ENCODE measurements at places on chromosomes 2 and 18. TPM values are rescaled to one million over a fixed set of nuclear protein-coding genes. Genes with fewer than 3 reads are reported as not detected.

- DNase-seq = peak; percentile 82
Observed at GRCh38 chr2:229408356-229408755, 137.3 kb upstream of the PID1 start.

The NTSR2 gene
- total RNA-seq = not detected

The CD302 gene
- 32.5 TPM for total RNA-seq

DNA sequence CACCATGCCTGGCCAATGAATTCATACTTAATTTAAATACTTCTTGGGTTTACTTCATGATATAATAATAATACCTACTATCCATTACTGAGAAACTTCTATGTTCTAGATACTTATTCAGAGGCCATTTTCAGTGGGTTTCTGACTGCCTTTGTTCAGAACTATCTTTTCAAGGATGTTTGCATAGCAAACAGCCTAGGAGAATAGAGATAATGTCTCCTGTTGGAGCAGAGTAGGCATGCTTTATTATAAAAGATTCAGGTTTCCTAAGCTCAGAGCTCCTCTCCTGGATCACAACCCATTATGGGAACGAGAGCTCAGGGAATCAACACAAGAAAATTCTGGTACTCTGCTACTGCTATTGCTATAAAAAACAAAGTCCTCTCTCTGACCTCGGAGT, 11.1 kb downstream of the FASTKD1 start:
- DNase-seq = no peak

GRCh38 chr18:37619964-37620363, 54.4 kb upstream of the CELF4 start:
- no peak for DNase-seq

The ME2 gene
- 88.5 TPM for total RNA-seq

DNA sequence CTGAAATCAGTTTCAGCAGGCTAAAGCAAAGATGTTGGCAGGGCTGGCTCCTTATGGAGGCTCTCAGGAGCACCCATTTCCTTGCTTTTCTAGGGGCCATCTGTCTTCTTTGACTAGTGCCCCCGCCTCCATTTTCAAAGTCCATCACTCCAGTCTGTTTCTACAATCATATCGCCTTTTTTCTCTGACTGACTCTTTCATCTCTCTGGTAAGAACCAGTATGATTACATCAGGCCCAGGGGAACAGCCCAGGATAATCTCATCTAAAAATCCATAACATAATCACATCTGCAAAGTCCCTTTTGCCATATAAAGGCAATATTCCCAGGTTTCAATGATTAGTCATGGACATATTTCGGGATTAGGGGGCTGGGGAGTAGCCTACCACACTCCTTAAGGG, 57.0 kb downstream of the CUL3 start:
- no peak for DNase-seq

GRCh38 chr2:86787736-86788135, 3.0 kb downstream of the CD8A start:
- peak; percentile 54 for DNase-seq

The TNFRSF11A gene
- total RNA-seq = 0.45 TPM

- peak; percentile 93 for DNase-seq
Observed at GRCh38 chr2:235605312-235606003, 111.6 kb downstream of the AGAP1 start.

The TMEM200C gene
- total RNA-seq = not detected

The STPG4 gene
- total RNA-seq = not detected

The MPPE1 gene
- total RNA-seq = 53.8 TPM

The KCNK3 gene
- 1.2 TPM for total RNA-seq

- no peak for DNase-seq
Observed at GRCh38 chr2:196980473-196980872, 54.0 kb upstream of the PGAP1 start.

DNA sequence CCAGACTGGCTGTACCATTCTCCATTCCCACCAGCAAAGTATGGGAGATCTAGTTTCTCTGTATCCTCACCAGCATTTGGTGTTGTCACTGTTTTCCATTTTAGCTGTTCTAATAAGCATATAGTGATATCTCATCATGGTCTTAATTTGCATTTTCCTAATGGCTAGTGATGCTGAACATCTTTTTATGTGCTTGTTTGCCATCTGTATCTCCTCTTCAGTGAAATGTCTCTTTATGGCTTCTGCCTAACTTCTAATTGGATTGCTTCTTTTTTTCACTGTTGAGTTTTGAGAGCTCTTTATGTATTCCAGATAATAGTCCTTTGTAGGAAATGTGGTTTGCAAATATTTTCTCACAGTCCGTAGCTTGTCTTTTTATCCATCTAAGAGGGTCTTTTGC, 18.9 kb upstream of the BIN1 start:
- DNase-seq = no peak

DNA sequence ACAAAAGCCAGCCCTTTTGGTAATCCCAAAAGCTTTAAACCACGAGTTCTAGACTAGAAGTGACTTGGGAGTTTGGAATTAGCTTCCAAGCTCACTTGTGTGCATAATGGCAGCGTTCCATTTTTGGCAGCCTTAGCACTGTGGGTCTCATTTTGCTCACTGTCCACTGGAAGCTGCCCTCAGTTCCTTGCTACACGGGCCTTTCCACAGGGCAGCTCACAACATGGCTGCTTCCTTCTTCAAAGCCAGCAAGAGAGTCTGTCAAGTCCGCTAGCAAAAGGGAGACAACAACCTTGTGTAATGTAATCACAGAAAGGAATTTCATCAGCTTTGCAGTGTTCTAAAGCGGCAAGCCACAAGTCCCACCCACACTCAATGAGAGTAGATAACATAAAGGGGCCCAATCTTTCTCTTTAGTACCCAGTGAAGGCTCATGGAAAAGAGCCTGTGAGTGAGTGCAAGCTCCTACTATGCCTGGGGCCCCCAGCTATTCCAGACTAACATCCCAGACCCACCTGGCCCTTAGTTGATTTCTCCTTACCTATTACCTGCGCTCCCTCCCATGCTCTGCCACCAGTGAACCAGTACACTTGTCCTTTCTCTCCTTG, 239.7 kb upstream of the FBXO11 start:
- no peak for DNase-seq

The CENPA gene
- 2.0 TPM for total RNA-seq

- no peak for DNase-seq
Observed at GRCh38 chr18:43271593-43272432, 5.5 kb downstream of the SYT4 start.

The CDK15 gene
- total RNA-seq = 3.6 TPM

The CXCR4 gene
- total RNA-seq = 19.7 TPM

- DNase-seq = no peak
Observed at GRCh38 chr2:37721201-37721560, 49.7 kb upstream of the CDC42EP3 start.

GRCh38 chr2:85865539-85866164, 23.1 kb downstream of the ST3GAL5 start:
- DNase-seq = no peak

The TGFA gene
- 0.89 TPM for total RNA-seq

DNA sequence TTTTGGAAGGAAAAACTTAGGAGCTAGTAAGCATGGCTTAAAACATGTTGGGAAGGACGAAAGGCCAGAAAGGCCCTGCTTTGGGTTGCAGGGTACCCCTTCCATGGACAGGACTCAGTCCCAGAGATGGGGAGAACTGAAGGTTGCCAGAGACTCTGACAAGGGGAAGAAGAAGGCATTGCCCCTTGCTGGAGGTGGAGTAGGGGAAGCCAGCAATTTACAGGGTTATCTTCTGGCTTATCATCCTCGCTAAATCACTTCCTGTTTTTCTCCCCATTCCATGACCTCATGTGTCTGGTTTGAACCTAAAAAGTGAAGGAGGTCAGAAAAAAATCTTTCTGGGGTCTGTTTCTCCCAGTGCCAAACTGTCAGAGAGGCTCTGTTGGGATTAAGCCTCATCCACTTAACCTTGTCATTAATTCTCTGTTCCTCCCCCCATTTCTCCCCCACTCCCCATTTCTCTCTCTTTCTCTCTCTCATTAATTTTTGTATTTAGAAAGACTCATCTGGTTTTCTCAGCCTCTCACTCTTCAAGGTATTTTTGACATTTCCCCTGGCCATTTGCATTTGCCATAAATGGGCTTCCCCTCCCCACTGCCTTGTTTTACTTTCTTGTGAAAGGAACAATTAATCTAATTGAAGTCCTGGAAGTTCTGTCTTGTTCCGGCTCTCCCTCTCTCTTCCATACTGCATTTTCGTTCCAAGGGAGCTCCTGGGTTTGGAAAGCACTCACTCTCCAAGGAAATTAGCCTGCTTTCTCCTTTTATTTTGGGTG, 17.4 kb downstream of the NRP2 start:
- no peak for DNase-seq

The PTH2R gene
- not detected for total RNA-seq

- no peak for DNase-seq
Observed at GRCh38 chr18:36412778-36413177, 115.3 kb downstream of the FHOD3 start.

The FAP gene
- total RNA-seq = 15.1 TPM

- peak; percentile 87 for DNase-seq
Observed at GRCh38 chr18:48222118-48222517, 187.1 kb downstream of the ZBTB7C start.

The REG1A gene
- 46.6 TPM for total RNA-seq

DNA sequence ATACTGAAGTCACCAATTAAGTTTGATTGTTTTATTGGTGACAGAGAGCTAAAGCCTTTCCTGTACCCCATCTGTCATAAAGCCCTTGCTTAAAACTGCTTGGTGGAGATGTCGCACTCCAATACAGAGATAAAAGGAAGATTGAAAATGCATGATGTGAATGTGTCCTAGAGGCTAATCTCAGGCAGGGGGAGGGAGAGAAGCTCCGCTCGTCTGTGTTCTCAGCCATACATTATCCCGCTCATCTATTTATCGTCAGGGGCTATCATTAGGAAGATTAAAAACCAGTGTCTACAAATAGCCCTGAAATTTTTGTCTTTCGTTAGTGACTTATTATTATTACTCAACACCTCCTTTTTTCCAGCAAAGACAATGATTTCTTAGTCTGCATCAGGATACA, 110.3 kb downstream of the CMPK2 start:
- DNase-seq = no peak

- DNase-seq = no peak
Observed at GRCh38 chr2:197256021-197256420, 54.6 kb downstream of the ANKRD44 start.

DNA sequence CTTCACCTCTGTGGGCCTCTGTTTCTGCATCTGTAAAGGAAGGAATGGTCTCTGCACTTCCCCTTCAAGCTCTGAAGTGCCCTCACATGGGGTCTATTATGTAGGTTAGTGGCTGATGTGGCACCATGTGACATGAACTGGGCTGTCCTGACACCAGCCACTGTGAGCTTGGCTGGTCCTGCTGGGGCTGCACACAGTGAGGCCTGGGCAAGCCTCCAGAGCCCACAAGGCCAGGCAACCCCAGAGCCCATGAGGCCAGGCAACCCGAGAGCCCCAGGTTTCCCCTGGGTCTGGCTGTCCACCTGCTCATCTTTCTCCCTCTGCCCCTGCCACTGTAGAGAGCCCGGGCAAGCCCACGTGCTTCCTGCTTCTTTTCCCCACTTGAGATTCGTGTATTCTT, 150.1 kb upstream of the SMAD2 start:
- no peak for DNase-seq

GRCh38 chr2:24883946-24884345, 36.1 kb downstream of the ADCY3 start:
- DNase-seq = no peak

GRCh38 chr18:65516209-65516608, 234.6 kb upstream of the CDH7 start:
- no peak for DNase-seq

DNA sequence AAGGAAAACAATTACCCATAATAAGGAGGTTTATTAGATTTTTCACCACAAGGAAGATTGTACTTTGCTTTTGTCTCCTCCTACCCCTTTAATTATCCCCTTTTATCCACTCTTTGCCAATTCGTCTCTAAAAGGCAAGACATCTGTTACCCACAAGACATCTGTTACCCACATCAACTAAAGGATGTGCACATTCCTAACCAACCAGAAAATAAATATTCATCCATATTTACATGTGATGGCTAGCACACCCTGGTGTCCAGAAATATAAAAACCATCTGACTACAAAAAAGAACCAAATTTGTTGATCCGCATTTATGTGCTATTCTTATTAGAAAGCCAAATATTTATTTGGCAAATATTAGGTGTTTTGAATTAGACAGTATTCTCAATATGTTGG, 35.7 kb downstream of the ACVR1C start:
- DNase-seq = peak; percentile 18

- DNase-seq = no peak
Observed at GRCh38 chr2:11872247-11872947, 126.0 kb downstream of the LPIN1 start.

- DNase-seq = no peak
Observed at GRCh38 chr2:4151521-4151920, 448.1 kb downstream of the DCDC2C start.

- DNase-seq = no peak
Observed at GRCh38 chr2:96541398-96542152, 5.0 kb downstream of the ARID5A start.

GRCh38 chr2:200469708-200470211, 40.1 kb downstream of the KCTD18 start:
- DNase-seq = no peak

DNA sequence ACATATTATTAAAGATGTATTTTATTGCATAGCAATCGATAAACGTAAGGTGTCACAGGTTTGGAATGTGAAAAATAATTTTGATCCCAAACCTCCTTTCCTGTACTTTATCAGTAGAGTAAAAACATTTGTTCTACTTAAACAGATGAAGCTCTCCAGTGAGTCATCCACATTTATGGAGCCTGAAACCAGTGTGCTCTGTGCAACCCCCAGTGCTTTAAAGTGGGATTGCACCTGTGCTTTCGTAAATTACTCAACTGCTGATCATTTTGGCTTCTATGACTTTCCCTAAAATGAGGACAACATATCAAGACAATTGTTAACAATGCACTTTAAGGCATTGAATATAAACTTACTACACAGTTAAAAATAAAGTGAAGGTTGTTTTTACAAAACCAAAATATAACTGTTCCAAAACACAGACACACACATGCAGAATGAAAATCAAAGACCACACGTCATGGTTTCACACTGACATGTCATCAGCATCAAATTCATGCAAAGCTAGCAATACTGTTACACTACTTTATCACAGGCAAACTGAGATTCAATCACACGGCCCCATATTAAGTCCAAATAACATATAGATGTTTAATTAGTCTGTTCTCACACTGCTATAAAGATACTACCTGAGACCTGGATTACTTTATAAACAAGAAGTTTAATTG, 9.7 kb downstream of the TMEM18 start:
- DNase-seq = no peak

- no peak for DNase-seq
Observed at GRCh38 chr2:210562502-210563080, 6.2 kb downstream of the CPS1 start.

- DNase-seq = no peak
Observed at GRCh38 chr2:44843641-44844310, 97.7 kb upstream of the SIX3 start.

Data from stomach (tissue), 19 donors.